ENCODE measurements at places on chromosomes 2 and 18.

DNA sequence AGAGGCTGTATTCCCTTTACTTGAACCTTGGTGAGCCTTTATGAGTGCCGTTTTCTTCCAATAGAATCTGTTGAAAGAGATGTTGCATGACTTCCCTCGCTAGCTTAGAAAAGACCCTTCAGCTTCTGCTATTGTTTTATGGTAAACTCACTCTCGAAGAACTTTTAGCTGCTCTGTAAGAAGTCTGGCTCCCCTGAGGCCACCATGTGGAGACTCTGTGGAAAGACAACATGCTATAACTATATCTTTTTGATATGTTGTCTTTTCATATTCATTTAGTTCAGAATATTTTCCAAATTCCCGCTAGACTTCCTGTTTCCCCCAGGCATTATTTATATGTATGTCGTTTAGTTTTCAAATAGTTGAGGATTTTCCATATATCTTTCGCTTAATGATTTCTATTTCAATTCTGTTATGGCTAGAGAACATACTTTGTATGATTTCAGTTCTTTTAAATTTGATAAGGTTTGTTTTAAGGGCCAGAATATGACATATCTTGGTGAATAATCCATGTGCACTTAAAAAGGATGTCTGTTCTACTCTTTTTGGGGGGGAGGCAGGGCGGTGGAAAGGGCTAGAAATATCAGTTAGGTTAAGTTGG, 64.1 kb downstream of the PTPN4 start:
- no peak for ATAC-seq

DNA sequence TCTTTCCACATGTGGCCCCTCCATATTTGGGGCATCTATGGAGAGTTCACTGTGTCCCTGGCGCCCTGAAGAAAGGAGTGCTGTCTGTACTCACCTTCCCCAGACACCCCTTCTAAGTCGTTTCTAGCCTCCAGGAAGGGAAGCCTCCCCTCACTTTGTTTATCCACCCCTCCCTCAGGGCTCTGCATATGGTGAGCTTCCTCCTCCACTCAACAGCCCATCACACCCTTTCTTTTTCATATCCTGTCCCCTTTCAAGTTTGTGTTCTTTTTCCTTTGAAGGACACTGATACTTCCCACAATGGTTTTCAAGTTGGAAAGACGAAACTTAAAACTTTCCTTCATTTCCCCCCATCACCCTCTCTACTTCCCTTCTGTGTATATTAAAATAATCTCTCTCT, 291.4 kb upstream of the POU3F3 start:
- no peak for ATAC-seq

DNA sequence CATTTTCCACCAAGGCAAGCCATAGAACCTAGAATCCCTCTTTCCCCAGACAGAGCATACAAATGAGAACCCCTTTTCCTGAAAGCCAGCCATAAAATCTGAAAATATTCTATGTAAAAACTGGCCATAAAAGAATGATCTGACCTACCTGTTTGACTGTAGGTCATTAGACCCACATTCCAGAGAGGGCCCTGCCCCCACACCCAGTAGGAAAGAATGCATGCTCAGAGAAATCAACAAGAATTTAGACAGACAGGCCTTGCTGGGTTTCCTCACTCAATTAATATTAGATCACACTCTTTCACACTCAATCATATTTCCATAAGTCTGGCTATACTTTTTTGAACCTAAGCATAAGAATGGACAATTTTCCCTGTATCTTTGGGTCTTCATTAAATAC, 929.5 kb downstream of the ERBB4 start:
- no peak for ATAC-seq

GRCh38 chr2:3192920-3193319, 184.7 kb downstream of the EIPR1 start:
- no peak for ATAC-seq

GRCh38 chr2:47063538-47063930, 91.6 kb downstream of the STPG4 start:
- ATAC-seq, result no peak

DNA sequence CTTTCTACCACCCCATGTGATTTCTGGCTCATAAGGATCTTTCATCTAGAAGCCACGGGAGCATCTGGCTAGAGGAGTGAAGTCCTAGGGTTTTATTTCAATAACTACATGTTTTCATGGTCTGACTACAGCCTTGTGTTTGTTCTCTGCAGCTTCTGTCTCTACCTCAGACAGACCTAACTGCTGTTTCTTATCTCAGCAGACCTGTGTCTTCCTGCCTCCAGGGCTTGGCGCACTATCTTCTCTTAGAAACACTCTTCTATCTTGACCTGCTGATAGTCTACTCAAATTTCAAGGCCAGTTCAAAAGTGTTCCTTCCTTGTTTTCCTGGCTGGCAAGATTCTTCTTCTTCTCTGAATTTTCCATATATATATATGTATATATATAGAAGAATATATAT, 11.0 kb upstream of the TRIB2 start:
- no peak for ATAC-seq

- ATAC-seq, result no peak
These were observed 737.8 kb upstream of the HS6ST1 start for GRCh38 chr2:129056309-129056958.

DNA sequence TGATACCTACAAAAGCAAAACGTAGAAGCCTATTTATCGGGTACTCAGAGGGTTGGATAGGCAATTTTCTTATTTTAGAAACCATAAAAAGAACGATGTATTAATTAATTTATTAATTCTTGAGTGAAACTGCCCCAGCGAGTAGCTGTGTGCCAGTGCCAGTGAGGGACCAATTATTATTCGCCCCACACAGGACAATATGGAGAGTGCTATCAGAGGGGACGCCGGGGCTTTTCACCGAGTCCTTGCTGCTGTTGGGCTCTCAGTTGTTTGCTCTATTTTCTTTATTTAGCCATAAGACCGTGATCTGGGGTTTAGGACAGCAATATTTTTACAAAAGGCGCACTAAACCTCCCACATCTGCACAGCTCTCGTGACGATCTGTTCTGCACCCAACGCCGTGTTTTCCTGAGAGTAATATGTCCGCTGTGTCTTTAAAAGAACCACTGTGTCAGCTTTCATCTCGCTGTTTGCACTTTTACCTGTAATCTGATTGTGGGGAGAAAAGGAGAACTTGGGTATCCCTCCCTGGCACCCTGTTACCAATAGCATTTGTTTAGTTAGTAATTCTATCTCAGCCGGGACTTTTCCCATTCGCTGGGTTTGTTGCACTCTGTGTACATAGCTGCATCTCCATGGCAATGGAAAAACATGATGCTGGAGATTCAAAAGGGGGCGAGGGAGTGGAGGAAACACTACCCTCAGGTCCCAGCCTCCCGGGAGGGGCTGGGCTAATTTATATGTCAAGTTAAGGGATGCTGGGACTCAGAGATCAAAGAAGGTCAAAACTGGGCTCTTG, 30.1 kb upstream of the ZNF516 start:
- ATAC-seq, result peak; percentile 44

- ATAC-seq, result no peak
These were observed 284.7 kb upstream of the VWC2L start for GRCh38 chr2:214126135-214126534.
